ENCODE measurements at places on chromosomes 7 and 10.

DNA sequence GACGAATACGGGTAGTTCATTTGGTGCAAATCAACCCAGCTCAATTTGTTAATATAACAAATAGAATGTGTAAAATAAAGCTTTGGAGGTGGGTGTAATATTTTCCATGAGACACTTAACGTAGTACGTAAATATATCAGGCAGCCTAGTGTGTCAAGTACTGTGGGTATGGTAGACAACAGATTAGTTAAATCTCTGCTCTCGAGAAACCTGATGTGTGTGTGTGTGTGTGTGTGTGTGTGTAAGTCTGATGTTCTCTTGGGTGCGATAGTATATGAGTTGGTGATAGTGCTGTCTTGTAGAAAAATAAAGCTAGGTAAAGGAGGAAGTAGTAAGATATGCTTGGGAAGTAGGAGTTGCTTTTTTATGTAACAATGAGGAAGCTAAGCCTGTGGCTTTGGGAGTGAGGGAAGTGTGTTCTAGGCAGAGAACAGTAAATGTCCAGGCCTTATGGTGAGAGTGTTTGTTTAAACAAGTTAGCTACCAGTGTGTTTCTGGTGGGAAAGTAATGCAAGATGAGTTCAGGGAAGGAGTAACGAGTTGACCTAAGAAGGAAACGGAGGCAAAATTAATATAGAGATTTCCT is 26.1 kb downstream of the WAC start:
- DNase-seq = no peak

GRCh38 chr10:21181451-21181850 is 284.3 kb upstream of the NEBL start:
- no peak for DNase-seq

DNA sequence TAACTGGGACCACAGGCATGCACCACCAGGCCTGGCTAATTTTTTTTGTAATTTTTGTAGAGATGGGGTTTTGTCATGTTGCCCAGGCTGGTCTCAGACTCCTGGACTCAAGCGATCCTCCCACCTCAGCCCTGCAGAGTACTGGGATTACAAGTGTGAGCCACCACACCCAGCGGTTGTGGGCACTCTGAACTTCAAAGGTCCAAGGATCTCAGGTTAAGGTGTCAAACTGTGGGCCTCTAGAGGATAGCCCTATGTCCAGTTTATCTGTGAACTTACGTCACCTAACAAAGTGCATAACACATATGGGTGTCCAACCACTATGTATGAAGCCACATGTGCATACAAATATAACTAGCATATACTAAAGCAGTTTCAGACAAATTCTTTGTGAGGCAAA is 3.2 kb upstream of the IL2RA start:
- DNase-seq = no peak

GRCh38 chr7:116240024-116240668 is 29.8 kb downstream of the TES start:
- DNase-seq = no peak

DNA sequence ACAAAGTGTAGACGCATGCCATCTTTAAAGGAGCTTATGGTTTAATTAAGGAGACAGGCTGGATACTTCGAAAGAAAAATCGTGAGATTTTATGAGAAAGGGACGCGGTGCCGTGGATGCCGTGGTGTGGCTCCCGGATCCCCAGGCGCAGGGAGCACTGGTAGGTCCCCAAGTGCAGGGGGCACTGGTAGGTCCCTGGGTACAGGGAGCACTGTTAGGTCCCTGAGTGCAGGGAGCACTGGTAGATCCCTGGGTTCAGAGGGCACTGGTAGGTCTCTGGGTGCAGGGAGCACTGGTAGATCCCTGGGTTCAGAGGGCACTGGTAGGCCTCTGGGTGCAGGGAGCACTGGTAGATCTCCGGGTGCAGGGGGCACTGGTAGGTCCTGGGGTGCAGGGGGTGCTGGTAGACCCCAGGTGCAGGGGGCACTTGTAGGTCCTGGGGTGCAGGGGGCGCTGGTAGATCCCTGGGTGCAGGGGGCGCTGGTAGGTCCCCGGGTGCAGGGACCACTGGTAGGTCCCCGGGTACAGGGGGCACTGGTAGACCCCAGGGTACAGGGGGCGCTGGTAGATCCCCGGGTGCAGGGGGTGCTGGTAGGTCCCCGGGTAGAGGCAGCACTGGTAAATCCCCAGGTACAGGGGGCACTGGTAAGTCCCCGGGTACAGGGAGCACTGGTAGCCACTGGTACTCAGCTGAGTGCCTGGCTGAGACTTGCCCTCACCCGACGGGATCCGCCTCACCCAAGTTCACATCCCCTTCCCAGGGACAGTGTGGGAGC is 14.1 kb downstream of the PRKAG2 start:
- no peak for DNase-seq

GRCh38 chr10:79979976-79980687 is 31.2 kb upstream of the SFTPD start:
- DNase-seq = peak; percentile 14

GRCh38 chr7:131328377-131329175 is 900 bp downstream of the MKLN1 start:
- DNase-seq = peak; percentile 13

- no peak for DNase-seq
Measured at GRCh38 chr10:71752391-71753090, 20.8 kb downstream of the VSIR start.

DNA sequence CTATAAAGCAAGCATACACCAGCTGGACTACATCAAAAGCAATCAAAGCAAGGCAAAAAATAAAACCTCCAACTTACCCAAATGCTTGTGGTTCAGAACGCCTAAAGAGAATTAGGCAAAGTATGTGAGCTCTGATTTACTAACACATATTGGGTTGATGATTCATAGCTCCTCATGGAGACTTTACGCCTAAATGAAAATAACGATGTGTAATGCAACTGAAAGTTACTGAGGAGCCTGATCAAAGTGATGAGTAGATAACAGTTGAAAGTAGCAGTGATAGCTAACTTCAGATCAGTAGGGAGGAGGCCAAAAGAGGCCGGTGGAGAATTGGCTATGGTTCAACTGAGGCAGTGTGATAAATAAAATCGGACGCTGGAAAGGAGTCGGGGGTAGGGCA is 85.0 kb downstream of the MPP7 start:
- DNase-seq = no peak

- DNase-seq = peak; percentile 82
Measured at GRCh38 chr7:101856473-101857357, 39.3 kb downstream of the CUX1 start.

DNA sequence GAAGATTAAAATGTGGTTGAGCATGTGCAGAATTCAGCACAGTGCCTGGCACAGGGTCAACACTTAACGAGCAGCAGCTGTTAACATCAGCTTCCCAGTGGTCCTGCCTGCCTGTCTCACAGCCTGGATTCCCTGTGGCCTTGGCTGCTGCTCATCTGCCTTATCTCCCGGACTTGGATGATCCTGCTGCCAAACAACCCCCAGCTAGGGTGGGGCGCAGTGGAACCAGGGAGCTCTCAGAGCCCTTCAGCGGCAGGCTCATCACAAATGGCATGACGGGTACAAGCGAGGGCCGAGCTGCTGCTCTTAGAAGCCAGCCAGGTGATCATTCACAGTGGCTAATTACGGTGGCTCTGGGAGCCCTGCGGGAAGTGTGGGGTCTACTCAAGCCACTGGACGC is 13.0 kb upstream of the SMARCD3 start:
- DNase-seq = no peak

DNA sequence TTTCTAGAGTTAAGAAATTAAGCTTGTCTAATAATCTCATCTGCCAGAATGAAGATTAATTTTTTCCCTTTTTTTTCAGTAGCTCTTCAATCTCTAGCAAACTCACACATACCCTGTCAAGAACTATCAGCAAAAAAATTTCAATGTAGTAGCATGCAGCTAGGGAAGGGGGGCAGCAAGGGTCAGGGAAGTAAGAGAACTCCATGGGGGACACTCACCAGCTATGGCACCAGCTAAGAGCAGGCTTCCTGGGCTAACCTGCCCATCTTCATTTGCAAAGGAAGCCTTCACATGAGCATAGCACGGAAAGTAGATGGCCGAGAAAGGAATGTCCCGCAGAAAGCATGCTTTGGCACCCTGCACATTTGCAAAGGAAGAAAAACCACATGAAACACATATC is 190.4 kb downstream of the SLC25A13 start:
- no peak for DNase-seq

GRCh38 chr10:24449321-24449740 is 240.4 kb downstream of the KIAA1217 start:
- DNase-seq = no peak

- DNase-seq = peak; percentile 28
Measured at GRCh38 chr7:150451097-150451793, 815 bp downstream of the GIMAP8 start.

- no peak for DNase-seq
Measured at GRCh38 chr7:123557016-123557397, 611 bp downstream of the NDUFA5 start.

DNA sequence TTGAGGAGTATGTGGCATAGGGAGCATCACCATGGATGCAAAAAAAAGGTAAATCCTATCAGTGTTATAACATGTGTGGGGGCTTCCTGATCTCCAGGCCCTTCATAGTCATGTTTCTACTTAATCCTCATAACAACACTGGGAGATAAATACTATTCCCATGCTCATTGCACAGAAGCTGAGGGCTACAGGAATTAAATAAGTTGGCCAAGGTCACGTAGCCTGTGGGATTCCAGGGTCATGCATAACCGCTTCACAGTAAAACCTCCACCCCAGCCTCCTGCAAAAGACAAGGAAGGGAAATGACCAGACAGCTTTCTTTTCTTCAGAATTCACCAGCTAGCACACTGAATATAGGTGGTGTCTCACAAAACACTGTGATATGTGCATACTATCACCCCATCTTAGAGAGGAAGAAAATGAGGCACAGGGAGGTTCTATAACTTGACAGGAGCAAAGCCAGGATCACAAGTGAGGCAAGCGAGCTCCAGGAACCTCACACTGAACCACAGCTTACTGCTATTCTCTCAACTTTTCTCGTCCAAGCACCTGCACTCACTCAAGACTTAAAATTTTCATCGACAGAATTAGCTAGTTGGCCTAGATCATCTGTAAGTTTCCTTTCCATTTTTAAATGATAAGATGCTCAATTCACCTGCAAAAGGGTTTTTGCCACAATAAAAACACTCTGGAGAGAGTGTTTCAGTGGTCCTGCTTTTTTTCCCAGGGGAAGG is 13.4 kb downstream of the JAZF1 start:
- DNase-seq = no peak

DNA sequence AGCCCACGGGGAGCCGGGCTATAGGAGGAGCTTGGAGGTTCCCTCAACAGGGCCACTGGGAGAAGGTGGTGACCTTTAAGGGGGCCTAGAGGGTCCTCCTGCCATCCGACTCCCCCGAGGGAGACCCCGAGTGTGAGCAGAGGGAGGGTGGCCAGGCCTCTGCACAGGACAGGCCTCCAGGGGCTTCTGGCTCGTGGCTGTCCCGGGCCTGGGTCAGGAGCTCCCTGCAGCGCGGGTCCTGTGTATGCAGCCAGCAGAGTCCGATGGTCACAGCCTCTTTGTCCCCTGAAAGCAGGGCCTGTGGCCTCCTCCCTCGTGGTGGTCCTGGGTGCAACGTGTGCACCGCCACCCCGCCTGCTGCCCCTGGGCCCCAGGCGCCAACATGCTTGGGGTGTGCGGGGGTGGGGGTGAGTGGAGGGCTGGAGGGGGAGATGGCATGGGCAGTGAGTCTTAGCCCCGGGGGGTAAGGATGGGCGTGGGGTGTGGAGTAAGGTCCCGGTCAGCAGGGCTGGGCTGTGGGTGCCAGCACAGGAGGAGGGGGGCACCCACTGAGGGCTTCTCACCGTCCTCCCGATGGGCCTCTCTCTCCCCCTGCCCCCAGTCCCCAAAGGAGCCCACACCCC is 27.1 kb downstream of the UNCX start:
- no peak for DNase-seq

DNA sequence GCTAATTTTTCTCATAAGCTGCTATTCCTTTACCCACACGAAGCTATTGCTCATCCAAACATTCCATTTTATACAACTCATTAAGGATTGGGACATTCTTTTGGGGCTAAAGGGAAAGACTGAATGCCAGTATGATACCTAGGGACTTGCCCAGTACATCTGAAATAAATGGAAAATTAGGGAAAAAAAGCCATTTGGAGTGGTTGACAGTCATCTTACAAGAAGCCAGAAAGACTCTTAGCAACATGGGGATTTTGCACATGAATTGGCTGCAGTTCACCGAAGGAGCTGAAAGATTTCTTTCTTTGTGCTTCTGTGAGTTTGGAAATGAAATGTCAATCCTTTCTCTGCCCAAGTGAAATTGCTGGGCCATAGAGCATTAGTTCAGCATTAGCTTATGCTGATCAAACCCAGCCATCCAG is 43.3 kb upstream of the MTURN start:
- no peak for DNase-seq

GRCh38 chr10:26534384-26534783 is 96.2 kb downstream of the APBB1IP start:
- no peak for DNase-seq

DNA sequence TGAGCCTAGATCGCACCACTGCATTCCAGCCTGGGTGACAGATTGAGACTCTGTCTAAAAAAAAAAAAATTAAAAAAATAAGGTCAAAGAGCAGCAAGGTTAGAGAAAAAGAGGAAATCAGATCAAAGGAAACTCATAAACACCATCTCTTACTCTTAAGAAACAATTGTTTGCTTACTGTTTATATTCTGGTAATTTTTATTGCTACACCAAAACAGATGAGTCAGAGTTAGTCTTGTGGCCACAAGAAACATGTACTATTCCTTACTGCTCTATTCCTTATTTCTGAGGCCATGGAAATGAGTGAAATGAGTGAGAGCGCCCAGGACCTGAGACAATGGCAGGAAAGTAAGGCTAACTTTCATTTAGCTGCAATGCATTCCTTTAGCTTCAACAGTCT is 387.3 kb downstream of the HPSE2 start:
- DNase-seq = no peak

GRCh38 chr7:149196705-149197171 is 1.4 kb downstream of the ZNF282 start:
- no peak for DNase-seq

DNA sequence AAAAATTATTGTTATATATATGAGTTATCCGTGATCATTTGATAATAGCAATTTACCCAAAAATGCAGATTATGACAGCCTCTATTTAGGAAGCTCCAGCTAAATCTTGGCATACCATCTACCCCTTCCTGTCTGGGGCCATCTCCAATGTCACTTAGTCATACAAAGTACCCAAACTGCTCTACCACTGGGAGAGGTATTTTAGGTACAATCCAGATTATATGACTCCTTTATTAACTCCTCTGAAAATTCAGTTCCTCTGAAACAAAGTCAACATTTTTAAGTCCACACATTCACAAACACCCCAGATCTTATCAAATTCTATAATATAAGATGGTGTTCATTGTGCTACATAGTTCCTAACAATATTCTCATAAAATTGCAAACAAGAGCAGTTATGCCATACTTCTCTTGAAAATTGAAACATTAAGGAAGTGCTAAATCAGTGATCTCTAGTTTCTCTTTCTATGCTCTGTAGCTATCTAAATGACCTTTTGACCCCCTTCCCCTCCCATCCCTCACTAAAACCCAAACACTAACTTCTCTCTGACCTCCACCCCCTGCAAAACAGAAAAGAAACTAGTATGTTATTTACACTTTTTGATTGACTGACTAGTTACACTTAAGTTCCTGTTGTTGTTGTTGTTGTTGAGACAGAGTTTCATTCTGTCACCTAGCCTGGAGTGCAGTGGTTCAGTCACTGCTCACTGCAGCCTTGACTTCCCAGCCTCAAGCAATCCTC is 16.4 kb downstream of the HOXA1 start:
- no peak for DNase-seq

All from DMS79 treated with DMSO at 0.1 percent for 48 hours (cell line).